Right ventricle myocardium superior (tissue), 1 donor: ENCODE measurements at places on chromosomes 13 and 19.

DNA sequence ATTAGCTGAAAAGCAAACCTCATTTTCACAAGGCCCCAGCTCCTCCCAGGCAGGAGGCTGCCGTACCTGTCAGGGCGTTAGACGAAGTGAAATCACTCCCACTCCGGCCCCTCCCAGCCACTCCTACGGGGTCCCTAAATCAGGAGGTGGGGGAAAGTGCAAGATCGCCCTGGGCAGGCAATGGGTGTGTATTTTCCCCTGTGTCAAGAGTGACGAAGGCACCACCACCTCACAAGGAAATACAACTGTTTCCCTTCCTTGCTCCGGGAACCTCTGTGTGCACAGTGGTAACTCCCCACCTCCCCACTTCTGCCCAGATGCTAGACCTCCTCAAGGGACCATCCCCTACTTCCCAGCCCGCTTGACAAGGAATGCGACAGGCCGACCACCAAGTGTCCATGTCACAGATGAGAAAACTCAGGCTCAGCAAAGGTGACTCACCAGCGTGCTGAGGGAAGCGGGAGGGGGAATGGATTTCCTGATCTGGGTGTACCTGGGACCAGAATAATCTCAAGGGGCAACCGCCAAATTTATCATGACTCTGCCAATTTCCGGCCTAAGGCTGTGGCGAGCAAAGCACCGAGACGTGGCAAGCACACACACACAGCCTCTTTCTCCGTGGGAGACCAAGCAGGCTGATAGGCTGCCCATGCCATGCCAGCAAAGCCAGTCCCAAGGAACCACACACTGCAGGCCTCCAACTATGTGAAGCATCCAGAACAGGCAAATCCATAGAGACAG lies 7.3 kb downstream of the PPP6R1 start:
- no peak for DNase-seq

GRCh38 chr19:16605553-16605994 lies 22.4 kb downstream of the MED26 start:
- DNase-seq = peak; percentile 65

DNA sequence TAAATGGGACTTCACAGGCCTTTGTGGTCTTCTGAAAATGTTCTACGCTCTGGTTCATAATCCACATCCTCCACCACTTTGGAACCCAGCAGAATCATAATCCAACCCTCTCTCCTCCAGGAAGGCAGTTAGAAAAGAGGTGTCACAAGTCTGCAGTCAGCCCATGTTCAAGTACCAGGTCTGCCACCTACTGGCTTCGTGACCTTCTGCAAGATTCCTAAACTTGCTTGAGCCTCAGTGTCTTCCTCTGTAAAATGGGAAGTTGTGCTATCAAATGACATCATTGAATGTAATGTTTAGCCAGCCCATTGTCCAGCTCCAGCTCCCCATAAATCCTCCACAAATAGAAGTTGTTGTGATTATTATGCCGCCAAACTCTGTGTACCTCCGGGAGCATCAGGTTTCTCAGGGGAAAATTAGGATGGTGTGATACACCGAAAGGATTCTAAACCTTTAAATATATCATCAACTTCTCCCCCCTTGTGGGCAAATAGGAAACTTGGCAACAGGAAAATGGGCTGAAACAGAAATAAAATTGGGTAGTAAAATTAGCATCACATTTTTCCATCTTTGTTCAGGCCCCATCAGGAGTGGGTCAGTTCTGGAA lies 109.7 kb downstream of the NUFIP1 start:
- no peak for DNase-seq

- DNase-seq = no peak
Observed at GRCh38 chr13:100645382-100645781, 29.2 kb downstream of the TMTC4 start.

- DNase-seq = no peak
Observed at GRCh38 chr13:61975001-61975400, 559.4 kb upstream of the PCDH20 start.

GRCh38 chr13:80036845-80037504 lies 304.0 kb downstream of the SPRY2 start:
- DNase-seq = no peak

GRCh38 chr13:110713981-110714796 lies 689 bp downstream of the ING1 start:
- peak; percentile 65 for DNase-seq

GRCh38 chr13:23348262-23349127 lies 85.0 kb downstream of the SACS start:
- no peak for DNase-seq
